Esophagus mucosa (tissue), 1 donor: ENCODE measurements at places on chromosomes 12 and 14. TPM values are rescaled to one million over a fixed set of nuclear protein-coding genes. Genes with fewer than 3 reads are reported as not detected.

CLEC4C gene
- total RNA-seq = not detected

DNA sequence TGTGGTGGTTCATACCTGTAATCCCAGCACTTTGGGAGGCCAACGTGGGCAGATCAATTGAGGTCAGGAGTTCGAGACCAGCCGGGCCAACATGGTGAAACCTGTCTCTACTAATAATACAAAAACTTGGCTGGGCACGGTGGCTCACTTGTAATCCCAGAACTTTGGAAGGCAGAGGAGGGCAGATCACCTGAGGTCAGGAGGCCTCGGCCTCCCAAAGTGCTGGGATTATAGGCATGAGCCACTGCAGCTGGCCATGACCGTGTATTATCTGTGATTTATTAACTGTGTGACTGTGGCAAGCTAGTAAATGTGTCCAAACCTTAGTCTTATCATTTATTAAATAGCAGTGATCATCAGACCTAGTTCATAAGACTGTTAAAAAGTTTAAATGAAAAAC is 7.1 kb upstream of the ITPK1 start:
- ATAC-seq = no peak

GRCh38 chr12:126139355-126139754 is 1074.1 kb downstream of the AACS start:
- ATAC-seq = no peak

GRCh38 chr12:3130057-3130830 is 53.1 kb downstream of the TSPAN9 start:
- peak; percentile 19 for ATAC-seq

GRCh38 chr12:45981075-45981837 is 9.1 kb downstream of the SCAF11 start:
- ATAC-seq = no peak

- ATAC-seq = no peak
These were observed 446.5 kb upstream of the MIS18BP1 start for GRCh38 chr14:45699471-45699870.

GRCh38 chr14:104395276-104395675 is 184.3 kb upstream of the C14orf180 start:
- ATAC-seq = no peak

SLC6A13 gene
- total RNA-seq = not detected

GRCh38 chr12:19739195-19739776 is 300.0 kb downstream of the AEBP2 start:
- no peak for ATAC-seq

- no peak for ATAC-seq
These were observed 42.2 kb downstream of the FNTB start for GRCh38 chr14:65028937-65029336.

DNA sequence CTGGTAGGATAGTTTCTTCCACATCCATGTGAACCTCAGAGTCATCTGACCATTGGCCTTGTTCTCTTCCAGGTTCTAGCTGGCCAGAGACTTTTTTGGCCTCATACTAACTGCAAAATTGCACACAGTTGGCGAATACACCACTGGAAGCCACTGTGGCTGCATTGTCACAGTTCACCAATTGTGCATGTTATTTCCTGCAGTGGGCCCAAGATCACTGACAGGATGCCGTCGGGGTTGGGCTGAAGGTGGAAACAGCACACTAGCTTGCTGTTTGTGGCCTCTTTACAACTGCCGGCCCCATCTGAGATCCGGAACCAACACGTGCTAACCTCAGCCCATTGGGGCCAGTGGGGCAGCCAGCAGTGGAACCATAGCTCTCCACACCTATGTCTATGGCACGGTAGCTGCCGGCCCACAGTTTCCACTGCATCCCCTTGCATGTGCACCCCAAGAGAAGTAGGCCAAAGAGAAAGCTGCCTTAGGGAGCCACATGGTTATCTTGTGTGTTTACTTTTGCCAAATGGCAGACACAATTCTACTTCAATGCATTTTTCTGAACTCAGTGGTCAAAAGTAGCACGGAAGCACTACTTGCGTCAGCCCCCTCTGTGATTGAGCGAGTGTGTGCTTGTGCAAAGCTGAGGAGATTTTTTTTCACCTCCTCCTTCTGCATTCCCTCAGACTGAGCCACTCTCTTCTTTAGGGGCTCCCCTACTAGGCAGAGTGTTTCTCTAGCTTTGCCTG is 464.0 kb downstream of the RAD51B start:
- peak; percentile 64 for ATAC-seq

DNA sequence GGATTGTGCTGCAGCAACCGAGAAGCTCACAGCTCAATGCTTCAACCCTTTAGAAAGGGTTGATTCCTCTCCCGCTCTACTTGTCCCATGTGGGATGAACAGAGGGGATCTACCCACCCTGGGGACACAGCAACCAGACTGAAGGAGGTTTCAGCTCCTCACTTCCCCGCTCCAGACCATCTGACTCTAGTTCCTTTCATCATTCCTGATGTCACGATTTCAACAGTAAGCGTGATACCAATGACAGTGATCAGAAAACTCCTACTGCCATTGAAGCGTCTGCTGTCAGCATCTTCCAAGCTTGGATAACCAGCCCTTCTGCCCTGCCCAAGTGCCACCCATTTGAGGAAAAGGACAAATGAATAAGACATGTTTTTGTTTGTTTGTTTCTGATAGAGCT is 14.3 kb downstream of the SERPINA1 start:
- ATAC-seq = no peak

COCH gene
- 0.12 TPM for total RNA-seq

DNA sequence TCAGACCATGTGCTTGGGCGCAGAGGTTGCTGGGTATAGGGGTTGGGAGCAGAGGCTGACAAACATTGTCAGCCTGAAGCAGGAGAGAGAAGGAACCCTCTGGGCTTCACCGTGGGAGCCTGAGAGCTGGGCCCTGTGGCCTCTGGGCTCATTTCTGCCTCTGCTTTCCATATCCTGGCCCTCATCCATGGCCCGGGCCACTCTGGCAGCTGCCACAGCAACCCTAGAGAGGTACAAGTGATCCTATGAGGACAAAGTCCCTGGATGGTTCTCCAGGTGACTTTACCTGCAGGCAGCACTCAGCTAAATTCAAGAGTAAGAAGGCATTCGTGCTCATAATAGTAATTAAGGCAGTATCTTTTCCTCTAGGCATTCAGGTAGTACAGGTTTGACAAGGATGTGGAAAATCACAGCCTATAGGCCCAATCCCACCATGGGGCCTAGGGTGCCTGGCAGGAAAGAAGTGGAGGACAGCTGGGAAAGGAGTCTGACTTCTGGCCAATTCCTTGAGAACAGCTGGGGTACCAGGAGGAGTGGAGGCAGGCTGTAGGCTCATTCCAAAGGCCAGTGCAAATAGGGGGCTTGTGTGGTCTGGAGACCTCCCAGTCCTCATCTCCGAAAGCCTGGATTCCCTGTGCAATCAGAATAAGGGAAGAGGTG is 3.6 kb upstream of the TTC7B start:
- peak; percentile 55 for ATAC-seq

SIRT4 gene
- total RNA-seq = 0.64 TPM

- no peak for ATAC-seq
These were observed 81.9 kb downstream of the NINJ2 start for GRCh38 chr12:581321-581720.

CLEC9A gene
- not detected for total RNA-seq

GRCh38 chr12:19799216-19799615 is 359.9 kb downstream of the AEBP2 start:
- no peak for ATAC-seq

DNA sequence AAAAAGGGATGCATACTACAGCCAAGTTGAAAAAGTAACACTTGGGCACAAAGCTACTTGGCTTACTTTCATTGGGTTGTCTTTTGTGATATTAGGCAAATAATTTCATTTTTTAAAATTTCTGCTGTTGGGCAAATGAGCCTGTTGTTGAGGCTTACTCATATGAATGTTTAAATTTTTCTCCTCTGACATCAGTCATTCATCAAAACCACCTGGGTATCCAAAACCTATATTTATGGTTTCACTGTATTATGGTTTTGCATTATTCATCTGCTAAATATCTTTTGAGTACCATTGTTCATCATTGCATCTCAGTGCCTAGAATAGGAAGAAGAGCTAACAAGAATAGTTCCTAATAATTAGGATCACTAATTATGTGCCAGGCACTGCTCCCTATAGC is 28.1 kb downstream of the DYRK2 start:
- no peak for ATAC-seq

DNA sequence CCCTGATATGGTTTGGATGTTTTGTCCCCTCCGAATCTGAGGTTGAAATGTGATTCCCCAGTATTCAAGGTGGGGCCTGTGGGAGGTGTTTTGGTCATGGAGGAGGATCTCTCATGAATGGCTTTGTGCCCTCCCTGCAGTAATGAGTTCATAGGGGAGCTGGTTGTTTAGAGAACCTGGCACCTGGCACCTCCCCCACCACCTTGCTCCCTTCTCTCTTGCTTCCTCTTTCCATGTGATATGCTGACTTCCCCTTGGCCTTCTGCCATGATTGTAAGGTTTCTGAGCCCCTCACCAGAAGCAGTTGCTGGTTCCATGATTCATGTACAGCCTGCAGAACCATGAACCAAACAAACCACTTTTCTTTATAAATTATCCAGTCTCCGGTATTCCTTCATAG is 32.6 kb downstream of the CD163L1 start:
- no peak for ATAC-seq

DNA sequence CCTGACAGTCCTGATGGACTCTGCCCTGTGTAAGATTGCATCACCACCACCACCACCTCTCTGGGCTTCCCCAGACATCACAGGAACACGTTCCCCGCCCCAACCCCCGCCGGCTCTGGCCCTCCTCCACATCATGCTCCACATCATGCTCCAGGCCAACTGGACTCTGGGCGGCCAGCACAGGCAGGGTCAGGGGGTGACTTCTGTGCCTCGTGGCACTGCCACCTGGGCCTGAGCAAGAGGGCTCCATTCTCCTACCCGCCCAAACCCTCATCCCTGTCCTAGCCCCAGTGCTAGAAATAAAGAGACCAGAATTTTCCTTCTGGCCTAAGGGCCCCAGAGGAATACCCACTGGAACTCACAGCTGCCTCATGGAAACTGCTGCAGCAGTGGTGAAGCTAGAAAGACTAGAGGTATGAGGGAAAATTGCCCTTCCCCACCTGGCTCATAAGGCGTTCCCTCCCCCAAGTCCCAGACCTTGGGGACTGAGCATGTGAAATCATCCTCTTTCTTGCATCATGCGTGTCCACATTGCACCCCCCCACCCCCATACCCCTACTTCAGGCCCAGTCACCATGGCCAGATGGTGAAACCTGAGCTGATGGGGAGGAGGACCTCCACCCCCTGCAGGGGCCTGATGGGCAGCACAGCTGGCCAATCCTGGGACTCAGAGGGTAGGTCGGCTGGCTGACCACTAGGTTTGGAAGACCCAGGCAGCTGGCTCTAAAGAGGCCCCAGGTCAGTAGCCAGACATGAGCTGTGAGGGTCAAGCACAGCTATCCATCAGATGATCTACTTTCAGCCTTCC is at the start of gene INHBE:
TSS of gene INHBE (plus strand) at position 742 of the 808 bp plus-strand sequence. CDS start 230 bp downstream, outside the sequence.
- ATAC-seq = no peak

PHETA1 gene
- total RNA-seq = 9.2 TPM

PPFIA2 gene
- not detected for total RNA-seq

GPR68 gene
- total RNA-seq = 11.6 TPM

GRCh38 chr12:118900993-118901392 is 80.3 kb upstream of the SRRM4 start:
- ATAC-seq = no peak

KRT82 gene
- not detected for total RNA-seq

PARP2 gene
- total RNA-seq = 14.1 TPM

- no peak for ATAC-seq
These were observed 2.1 kb downstream of the GNPTAB start for GRCh38 chr12:101828463-101829196.

GRCh38 chr14:92356677-92357076 is 33.7 kb downstream of the SLC24A4 start:
- ATAC-seq = no peak

BLOC1S1 gene
- total RNA-seq = 109 TPM

- ATAC-seq = no peak
These were observed 34.2 kb upstream of the PRMT8 start for GRCh38 chr12:3456809-3457208.

DNA sequence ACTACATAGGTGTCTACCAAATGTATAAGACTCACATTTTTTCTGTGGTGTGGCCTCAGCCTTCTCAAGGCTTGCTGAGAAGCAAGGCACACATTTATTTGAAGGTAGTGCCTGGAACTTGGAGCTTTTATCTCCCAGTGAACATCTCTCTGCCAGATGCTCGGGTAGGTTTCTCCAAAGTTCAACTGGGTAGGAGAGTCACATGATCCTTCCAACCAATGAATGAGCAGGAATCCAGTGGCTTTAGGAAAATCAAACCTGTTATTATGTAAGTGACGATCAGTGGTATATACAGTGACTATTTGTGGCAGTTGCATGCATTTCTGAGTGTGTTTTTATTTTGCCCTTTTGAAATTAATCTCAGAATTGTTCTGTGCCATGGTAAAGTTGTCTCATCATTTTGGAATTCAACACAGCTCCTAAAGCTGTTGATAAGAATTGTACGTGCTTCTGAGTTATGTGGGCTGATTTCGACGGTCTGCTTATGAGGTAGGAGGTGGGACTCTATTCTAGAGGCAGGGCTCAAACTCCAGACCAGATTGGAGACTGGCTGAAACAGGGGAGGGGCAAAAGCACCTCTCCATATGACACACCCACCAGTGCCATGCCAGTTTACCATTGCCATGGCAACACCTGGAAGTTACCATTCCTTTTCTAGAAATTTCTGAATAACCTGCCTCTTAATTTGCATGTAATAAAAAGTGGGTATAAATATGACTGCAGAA is 57.6 kb downstream of the EID3 start:
- ATAC-seq = no peak

- no peak for ATAC-seq
These were observed 6.7 kb upstream of the NEK9 start for GRCh38 chr14:75133597-75133996.

GMFB gene
- 25.3 TPM for total RNA-seq

SERPINA12 gene
- total RNA-seq = not detected

DNA sequence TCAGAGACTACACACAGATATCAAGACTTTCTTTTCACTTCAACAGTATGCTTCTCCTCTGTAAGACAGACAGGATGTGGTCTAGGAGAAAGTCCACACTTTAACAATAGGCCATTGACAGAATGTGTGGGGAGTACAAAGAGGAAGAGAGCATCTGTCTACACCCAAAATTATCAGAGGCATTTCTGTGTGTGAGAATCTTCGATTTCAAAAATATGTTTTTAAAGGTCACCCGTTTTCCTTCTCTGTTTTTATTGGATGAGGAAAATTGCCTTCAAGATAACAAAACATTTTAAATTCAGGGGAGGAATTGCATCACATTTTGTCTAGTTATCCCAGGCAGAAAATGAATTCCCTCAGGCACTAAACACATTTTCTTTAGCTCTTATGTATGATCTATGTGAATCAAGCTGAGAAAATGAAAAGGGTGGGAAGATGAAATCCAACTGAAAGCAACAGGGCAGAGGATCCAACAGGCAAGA is 16.4 kb downstream of the NAV3 start:
- no peak for ATAC-seq
